ENCODE measurements at places on chromosomes 7 and 10.

GRCh38 chr7:114919587-114919986 is 2.3 kb upstream of the MDFIC start:
- DNase-seq = no peak

GRCh38 chr7:1421020-1421790 is 38.1 kb downstream of the MICALL2 start:
- no peak for DNase-seq

DNA sequence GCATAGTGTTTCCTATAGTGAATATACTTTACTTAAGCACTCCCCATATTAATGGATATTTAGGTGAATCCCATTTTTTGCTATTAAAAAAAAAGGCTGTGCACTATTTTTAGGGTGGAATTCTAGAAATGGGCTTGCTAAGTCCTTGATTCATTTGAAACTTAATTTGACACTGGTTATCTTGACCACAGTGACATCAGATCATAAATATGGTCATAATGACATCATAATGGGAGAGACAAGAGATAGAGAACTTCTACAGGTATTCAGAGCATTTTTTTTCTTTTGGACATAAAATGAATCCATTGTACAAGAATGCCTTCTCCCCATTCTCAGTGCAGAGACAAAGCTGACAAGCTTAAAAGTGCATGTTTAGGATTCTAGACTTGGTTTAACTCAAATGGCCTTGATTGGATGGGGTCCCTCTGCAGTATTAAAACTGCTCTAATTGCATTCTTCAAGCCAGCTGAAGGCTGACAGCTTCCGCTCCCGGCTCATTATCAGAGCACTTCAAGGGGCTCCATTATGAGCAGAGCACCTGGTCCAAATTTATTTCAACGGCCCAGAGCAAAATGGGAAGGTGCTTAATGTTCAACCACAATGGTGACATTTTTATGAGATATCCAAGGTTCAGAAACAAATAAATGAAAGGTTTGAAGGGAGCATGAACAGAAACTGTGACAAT is 104.8 kb downstream of the JAZF1 start:
- no peak for DNase-seq

DNA sequence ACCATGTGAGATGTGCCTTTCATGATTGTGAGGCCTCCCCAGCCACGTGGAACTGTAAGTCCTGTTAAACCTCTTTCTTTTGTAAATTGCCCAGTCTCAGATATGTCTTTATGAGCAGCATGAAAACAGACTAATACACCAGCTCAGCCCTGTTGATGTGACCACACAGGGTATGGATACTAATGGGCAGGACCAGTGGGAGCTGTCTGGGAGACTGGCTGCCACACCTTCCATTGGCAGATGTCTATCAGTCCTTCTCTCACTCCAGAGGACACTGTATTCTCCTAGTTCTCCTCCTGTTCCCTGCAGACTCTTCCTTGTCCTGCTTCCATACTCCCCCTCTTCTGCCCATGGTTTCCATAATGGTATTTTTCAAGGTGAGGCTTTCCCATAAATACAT is 104.4 kb downstream of the PRLHR start:
- DNase-seq = no peak

- DNase-seq = no peak
These were observed 7.7 kb upstream of the GSTO1 start for GRCh38 chr10:104246976-104247375.

- DNase-seq = no peak
These were observed 77.8 kb upstream of the TNRC18 start for GRCh38 chr7:5501465-5501864.

DNA sequence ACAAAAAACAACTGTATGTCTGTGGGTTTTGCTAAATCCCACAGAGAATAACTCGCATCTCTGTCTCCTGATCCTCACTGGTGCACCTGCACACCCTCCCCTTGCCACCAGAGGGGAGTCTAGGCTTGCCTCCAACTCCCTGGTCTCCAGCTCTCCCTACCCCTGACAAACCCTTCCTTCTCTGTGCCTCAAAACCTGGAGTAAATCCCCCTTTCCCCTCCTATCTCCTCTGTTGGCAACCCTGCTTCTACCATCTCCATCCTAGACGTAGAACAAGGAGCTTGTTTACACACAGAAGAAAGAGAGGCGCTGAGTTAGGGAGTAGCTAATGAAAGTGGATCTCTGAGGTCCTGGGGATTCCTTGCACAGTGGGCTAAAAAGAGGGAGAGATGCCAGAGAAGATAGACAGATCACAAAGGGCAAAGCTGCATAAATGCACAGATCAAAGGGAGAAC is 6.0 kb downstream of the MBLAC1 start:
- DNase-seq = peak; percentile 75

GRCh38 chr7:53988376-53988775 is 553.8 kb upstream of the VSTM2A start:
- no peak for DNase-seq

DNA sequence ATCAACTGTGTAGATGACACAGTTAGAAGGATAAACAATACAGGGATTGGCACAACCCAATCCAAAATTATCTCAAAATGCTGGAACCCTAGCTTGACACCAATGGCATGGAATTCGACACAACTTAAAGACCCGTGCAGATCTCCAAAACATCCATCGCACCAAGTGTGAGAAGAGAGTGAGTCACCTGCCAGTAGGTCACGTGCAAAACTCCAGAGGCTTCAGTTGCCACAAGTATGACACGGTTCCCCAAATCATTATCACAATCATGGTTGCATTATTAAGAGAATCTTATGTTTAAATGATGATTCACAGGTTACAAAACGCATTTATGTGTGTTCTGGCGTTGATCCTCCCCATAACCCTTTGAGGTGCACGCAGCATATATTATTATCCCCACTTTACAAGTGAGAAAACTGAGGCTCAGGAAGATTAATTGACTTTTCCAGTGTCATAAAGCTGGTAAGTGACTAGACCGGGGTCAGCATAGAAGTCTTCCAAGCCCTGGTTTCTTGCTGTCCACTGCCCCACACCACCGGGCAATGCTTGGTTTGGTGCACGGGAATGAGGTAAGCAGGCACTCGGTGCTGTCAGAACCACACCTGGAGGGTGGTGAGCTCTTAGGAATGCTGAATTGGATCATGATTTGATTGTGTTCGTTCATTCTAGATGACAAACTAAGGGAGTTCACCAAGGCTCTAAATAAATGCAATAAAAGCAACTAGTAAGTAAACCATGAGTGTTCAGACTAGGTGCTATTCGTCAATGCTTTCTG is 23.6 kb upstream of the STK17A start:
- DNase-seq = no peak

DNA sequence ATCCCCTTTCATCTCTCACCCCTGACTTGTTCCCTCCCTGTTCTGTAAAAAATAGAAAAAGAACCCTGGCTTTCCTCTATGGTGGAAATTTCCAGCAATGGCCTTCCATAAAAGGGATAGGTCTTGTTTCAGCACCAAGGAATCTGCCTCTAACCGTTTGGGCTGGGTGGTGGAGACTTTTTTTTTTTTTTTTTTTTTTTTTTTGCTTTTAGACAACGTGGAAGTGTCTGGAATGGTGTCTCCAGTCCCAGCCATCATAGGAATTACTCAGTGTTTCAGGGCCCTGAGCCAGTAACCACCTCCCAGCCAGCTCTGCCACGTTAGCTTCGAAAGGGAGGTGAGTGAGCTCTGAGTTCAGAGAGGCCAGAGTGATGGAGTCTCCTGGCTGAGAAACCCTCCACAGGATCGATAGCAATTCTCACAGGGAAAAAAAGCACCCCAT is 97.3 kb upstream of the COL1A2 start:
- DNase-seq = peak; percentile 57

- DNase-seq = no peak
These were observed 9.1 kb downstream of the PIK3AP1 start for GRCh38 chr10:96711048-96711728.

DNA sequence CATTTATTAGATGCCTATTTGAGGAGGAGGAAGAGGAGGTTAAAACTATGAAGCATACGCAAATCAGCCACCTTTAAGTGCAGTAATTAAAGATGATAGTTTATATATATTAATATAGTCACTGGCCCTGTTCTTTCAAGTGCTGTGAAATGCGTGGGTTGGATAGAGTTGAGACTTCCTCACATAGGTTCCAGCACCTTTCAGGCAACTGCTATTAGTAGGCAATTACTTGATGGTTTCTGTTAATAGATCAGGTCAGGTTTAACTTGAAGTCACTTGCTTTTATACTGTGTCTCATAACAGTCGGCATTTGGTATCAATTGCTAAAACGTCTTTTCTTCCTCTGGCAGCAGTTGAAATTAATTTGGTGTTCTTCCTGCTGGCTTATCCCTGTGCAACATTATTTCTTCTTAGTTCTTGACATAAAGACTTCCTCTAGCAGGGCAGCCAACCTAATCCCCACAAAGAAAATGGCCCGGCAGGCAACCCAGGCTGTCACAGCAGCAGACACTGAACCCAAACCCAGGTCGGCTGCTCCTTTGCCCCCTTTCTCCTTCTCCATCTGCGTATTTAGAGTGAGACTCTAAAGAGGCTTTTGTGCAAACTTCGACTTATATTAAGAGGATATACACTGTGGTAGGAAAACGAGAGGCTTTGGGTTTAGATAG is 35.3 kb upstream of the BET1 start:
- no peak for DNase-seq

GRCh38 chr7:135706038-135706742 is 21.8 kb downstream of the SLC13A4 start:
- no peak for DNase-seq

DNA sequence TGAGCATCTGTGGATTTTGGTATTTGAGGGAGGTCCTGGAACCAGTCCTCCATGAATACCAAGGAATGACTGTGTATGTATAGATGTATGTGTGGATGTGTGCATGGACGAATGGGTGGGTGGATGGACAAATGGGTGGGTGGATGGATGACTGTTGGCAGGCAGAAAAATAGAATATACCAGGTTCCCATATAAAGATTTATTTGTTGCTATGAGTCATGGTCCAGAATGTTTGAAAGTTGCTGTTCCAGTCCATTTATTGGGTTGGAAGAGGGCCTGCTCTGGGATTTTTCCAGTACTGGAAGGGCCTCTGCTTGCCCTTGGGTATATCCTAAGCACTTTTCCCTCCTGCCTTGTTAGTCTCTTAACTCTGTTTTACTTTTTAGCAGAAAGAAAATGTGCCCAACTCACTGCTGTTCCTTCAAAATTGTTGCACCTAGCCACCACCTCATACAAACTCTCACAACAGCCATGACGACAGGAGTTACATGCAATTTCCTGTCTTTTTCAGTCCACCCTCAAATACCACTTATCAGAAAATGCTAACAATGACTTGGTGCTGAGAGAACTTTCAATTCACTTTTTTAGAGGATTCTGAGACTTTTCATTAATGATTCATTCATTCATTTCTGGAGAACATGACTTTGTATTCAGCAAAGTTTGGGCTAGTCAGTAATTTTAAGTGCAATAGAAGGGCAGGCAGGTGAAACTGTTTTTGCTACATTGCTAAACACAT is 108.1 kb downstream of the EEPD1 start:
- no peak for DNase-seq

DNA sequence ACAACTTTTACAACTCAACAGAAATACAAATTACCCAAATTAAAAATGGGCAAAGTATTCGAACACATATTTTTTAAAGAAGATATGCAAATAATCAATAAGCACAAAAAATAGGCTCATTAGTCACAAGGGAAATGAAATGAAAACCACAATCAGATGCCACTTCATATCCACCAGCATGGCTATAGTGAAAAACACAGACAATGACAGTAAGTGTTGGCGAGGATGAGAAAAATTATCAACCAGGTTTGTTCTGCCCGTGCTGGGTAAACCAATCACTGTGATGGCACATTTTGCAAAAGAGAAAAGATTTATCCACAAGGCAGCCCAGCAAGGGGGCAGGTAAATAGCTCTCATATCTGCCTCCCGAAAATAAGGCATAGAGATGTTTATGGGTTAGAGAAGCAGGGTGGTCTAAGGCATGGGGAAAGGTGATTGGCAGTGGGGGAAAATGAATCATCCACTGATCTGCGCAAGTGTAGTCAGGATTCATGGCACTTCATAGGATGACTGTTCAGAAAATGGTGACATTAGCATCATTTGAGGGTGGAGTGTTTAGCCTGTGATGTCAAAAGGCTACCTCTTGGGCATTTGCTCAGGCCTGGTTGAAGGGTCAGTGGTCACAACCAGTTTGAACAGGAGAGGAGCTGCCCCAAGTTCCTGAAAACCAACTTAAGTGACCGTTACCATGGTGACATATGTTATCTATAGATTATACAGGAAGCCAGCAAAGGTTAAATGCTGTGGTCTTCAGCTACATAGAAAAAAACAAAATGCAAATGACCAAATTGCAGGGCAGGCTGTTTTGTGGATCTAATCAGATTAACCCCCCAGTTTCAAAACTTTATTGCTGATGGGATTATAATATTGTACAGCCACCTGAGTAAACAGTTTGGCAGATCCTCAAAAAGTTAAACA is 8.0 kb upstream of the CFAP70 start:
- DNase-seq = no peak

DNA sequence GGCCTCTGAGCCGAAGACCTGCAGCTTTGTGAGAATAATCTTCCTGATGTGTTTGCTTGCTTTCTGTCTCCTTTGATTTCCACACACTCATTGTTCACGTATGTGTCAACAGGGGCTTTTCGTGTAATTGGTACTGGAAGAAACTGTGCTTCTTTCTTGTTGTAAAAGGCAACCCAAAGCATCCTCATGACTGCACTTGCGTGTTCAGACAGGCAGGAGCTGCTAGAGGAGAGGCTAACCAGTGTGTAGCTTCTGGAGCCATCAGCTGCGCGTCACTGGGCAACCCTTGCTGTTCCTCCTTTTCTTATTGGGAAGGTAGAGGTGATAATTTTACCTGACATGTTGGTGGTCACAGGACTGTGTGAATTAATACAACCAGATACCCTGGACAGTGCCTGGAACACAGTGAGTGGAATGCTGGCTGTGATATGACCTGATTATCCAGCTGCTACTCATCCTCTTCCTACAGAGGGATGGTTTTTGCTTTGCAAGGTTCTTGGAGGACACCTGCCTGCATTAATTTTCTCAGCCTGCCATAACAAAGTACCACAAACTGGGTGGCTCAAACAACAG is 213.0 kb downstream of the ABCA13 start:
- DNase-seq = no peak

GRCh38 chr10:99548041-99548530 is 15.3 kb downstream of the NKX2-3 start:
- DNase-seq = no peak
